Cardiac muscle cell (in vitro differentiated cells and primary cell): ENCODE measurements at places on chromosomes 12 and 14.
A peak's percentile ranks its signal among the peaks of the same experiment; 100 is the strongest.

- peak; percentile 62 for DNase-seq
These were observed 1.1 kb upstream of the NUDT4 start for GRCh38 chr12:93376436-93377251.

GRCh38 chr14:22059201-22059600, 385.6 kb upstream of the OR4E1 start:
- no peak for DNase-seq

GRCh38 chr14:74593241-74593953, 18.6 kb downstream of the LTBP2 start:
- no peak for DNase-seq

DNA sequence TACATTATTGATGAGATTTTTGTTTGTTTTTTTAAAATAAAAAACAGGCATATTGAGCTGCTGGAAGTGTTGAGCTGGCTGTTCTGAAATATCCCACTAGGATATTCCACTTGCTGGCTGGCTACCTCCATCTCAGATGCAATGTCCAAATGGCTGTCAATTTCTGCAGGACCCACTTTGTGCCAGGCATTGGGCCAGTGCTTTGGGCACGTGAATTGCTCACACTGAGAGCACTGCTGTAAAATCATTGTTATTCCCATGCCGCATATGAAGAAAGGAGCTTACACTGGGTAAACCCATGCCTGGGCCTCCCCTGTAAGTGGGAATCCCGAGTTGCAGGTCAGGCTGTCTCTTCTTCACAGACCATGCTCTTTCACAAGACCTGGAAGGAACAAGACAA, 56.7 kb downstream of the RGS6 start:
- DNase-seq = no peak

DNA sequence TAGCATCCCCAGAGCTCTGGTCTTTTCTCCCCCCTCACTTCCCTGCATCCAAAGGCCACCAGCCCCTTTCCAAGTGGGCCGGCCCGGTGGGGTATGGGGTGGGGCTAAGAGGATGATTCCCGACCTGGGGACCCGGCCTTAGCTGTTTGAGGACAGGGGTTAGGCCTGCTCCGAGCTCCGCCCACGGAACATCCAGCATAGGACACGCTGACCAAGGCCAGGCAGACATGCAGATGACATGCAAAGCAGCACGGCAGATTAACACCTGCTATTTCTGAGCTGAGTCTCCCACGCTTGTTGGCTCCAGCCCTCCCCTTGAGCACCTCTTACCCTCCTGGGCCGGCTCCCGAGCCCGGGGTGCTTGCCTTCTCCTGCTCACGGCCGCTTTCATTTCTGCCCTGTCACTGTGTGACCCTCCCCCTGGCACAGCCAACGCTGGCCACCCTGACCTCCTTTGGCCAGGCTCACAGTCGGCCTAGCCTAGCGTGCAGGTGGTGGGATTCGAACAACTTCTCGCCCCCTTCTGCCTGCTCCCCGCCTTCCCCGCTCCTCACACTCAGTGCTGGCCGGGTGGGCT, 40.2 kb downstream of the TEAD4 start:
- DNase-seq = no peak

- DNase-seq = no peak
These were observed 1322.5 kb downstream of the FSCB start for GRCh38 chr14:43184540-43184939.
